ENCODE measurements at places on chromosomes 3 and 15. TPM values are rescaled to one million over a fixed set of nuclear protein-coding genes. Genes with fewer than 3 reads are reported as not detected.

DNA sequence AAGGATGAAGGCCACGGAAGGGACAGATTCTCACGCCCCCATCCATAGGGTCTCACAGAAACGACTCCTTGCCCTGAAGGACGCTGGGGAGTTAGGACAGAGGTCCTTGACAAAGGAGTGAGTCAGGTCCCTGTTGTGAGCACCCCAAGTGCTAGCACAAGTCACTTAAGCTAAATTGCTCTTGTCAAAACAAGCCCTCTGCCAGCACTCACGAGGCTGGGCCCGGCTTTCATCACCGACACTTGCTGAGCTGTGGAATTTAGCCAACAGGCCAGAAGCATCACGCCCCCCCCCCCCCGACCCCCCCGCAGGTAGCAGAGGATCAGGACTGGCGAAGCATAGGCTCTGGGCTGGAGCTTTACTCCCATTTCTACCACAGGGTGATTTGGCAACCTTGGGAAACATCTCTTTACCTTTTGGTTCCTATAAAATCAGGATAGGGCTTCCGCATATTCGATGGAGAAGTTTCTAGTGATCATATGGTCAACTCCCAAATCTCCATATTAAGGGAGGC, 75.4 kb downstream of the ADCY5 start:
- DNase-seq, result no peak

DNA sequence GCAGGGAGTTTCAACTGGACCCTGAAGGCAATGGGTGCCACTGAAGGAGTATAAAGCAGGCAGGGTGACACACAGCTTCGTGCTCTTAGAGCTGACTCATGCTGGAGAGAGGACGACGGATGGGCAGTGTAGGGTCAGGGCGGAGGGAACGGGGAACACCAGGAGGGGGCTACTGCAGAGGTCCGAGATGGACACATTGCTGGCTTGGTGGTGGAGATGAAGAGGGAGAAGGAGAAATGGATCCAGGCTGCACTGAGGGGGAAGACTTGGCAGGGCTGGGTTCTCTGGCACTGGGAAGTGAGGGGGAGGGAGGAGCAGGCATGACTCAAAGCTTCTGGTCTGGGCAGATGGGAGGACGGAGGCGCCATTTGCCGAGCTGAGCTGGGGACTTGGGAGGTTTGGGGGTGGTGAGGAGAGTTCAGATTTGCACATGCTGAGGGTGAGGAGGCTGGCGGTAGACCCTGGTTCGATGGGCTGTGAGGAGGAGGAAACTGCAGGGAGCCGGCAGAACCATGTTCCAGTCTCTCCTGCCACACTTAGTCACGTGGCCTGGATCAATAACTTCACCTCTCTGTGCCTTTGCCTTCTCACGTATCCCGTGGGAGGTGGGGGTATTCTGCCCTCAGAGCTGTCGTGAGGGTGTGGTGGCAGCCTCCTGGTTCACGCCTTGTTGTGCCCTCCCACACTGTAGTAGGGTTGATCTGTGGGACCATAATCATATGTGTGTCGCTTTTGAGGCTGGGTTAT, 4.6 kb upstream of the KCTD6 start:
- no peak for DNase-seq

Gene DENND4A
- total RNA-seq, result 26.7 TPM

Gene ROBO2
- total RNA-seq, result 0.42 TPM
